ENCODE measurements at places on chromosomes 16 and 17. TPM values are rescaled to one million over a fixed set of nuclear protein-coding genes. Genes with fewer than 3 reads are reported as not detected.

The C17orf58 gene
- 10.0 TPM for polyA plus RNA-seq

- peaks cover 23% of the 10 kb centered on the region for H3K4me1 ChIP-seq
- DNase-seq, result no peak
- peaks cover 8% of the 10 kb centered on the region for H3K36me3 ChIP-seq
- no peak overlapping the region for H3K4me3 ChIP-seq
- H3K27me3 ChIP-seq, result no peaks in the 10 kb centered on the region
Measured at GRCh38 chr16:22356930-22357634, 17.3 kb downstream of the CDR2 start.

DNA sequence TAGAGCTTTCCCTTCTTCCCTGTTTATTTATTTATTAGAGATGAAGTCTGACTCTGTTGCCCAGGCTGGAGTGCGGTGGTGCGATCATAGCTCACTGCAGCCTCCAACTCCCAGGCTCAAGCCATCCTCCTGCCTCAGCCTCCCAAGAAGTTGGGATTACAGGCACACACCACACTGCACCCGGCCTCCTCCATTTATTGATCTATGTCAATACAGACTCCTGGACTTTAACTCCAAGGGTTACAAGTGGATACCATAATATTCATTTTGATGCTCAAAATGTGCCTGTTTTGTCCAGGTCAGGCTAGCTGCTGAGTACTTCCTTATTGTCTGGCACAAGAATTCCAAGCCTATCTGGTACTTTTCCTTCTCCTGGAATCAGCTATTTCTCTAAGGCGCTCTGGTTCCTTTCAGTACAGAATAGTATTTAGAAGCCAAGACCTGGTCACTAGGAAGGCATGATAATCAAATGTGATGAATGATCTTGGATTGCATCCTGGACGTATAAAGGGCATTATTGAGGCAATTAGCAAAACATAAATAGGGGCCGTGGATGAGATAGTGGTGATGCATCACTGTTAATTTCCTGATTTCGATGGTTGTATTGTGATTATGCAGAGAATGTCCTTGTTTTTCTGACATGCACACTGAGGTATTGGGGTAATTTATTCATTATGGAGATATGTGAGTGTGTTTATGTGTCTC is 21.7 kb downstream of the IL4R start:
- H3K4me1 ChIP-seq, result no peaks in the 10 kb centered on the region
- no peak for DNase-seq
- peaks cover 40% of the 10 kb centered on the region for H3K36me3 ChIP-seq
- no peaks in the 10 kb centered on the region for H3K27me3 ChIP-seq

GRCh38 chr16:19165101-19165500 is 2.9 kb upstream of the SYT17 start:
- no peaks in the 10 kb centered on the region for H3K36me3 ChIP-seq
- no peaks in the 10 kb centered on the region for H3K4me1 ChIP-seq
- no peak overlapping the region for H3K27ac ChIP-seq

GRCh38 chr16:79217375-79218011 is 383.0 kb downstream of the MAF start:
- H3K36me3 ChIP-seq, result no peaks in the 10 kb centered on the region
- peak; percentile 21 for DNase-seq
- H3K27me3 ChIP-seq, result no peaks in the 10 kb centered on the region
- no peaks in the 10 kb centered on the region for H3K4me1 ChIP-seq
- H3K4me3 ChIP-seq, result no peak overlapping the region
- H3K27ac ChIP-seq, result no peak overlapping the region

DNA sequence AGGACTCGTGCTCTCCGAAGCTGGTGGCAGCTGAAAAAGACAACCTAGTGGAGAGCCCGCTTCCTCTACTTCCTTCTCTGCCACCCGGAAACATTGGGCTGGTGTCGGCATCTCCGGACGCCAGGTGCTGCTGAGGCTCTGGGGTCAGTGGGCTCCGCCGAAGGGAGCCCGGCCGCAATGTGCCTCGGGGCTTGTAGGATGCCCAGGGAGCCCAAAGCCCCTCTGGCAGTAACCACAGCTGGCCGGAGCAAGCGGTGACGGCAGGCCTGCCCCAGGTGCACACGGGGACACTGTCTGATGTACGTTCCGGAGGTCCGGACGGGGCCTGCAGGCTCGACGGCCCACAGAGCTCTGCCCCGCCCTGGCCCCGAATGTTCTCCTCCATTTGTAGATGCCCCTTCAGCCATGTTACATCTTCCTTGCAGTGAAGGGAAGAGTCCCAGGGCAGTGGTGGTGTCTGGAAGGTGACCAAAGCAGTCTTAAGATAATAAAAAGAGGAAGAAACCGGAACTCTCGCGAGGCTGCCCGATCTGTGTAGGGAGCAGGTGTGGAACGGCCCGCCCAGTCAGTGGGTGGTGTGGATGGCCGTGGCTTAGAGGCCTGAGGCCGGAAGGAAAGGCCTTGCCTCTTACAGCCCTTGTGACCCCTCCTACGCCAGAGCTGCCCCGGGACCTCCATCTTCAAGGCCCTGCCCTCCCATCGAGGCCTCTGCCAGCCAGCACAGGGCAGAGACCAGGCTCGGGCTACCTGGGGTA is 22.6 kb downstream of the NDUFAF8 start:
- no peak overlapping the region for H3K27ac ChIP-seq
- H3K36me3 ChIP-seq, result peaks cover 29% of the 10 kb centered on the region

Data from small intestine (tissue), 16 donors.